Panc1 (cell line): ENCODE measurements at places on chromosomes 6 and 20.

GRCh38 chr6:156933201-156934068, 156.3 kb downstream of the ARID1B start:
- DNase-seq: no peak

- DNase-seq: no peak
These were observed 22.1 kb downstream of the ZKSCAN3 start for GRCh38 chr6:28371706-28372451.

DNA sequence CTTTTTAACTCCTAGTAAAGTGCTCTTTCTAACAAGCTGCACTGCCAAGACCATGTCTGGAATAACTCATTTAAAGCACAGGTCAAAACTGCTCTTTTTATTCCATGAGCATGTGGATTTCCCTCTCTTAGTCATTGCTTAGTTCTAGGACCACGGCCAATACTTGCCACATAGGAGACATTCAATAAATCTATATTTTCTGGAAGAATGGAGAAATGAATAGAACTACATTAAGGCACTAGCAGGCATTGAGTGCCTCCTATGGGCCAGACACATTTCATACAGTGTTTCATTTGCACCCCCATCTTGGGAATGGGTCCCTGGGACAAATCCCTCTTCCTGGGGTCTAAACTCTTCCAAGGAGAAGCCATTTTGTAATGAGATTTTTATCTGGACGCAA, 552.8 kb upstream of the CITED2 start:
- no peak for DNase-seq

DNA sequence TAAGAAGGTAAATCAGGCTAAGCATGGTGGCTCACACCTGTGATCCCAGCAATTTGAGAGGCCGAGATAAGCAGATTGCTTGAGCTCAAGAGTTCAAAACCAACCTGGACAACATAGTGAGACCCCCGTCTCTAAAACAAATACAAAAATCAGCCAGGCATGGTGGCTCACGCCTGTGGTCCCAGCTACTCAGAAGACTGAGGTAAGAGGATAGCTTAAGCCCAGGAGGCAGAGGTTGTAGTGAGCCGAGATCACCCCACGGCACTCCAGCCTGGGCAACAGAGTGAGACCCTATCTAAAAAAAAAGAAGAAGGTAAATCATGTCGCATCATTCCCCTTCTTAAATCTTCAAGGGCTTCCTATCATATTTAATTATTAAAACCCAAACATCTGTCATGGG, 39.0 kb upstream of the PRND start:
- DNase-seq: no peak

DNA sequence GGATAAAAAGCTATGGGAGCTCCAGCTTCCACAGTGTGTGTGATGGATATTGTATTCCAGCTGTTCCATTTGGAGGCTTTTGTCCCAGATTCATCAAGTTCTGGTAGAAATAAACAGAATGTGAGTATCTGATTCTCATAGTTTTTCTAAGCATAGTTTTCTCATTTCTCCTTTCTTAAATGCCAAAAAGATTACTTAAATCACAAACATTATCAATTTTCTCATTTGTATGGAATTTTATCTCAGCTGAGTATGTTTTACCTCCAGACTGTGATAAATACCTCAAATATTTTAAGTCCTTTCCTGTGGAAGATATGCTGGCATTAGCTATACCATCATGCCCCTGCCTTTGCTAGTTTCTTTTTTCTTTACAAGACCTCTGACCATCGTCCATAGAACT, 767.3 kb downstream of the TFAP2A start:
- no peak for DNase-seq

DNA sequence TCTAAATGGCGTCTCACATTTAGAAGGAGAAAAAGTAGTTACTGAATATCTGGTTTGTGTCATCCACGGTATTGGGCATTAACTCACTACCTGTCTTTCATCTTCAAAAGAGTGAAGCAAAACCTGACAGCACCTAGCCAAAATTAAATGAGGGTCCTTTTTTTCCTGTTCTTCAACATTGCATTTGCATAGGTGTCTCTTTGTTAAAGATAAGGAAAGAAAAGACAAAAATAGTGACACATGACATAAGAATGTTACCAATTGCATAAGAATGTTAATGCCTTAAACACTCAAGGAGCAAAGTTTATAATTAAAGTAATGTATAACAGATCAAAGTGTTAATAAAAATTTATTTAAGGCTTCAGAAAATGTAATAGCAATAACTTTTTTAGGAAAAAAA, 61.4 kb upstream of the MANEA start:
- DNase-seq: no peak

- DNase-seq: no peak
These were observed 14.0 kb downstream of the UST start for GRCh38 chr6:148760568-148761526.
